Stimulated activated CD8-positive, alpha-beta memory T cell treated with anti-CD3 and anti-CD28 coated beads, Interleukin-4, amount 100 ng/mL, for 48 hours (primary cell): ENCODE measurements at places on chromosomes 13 and 19.

DNA sequence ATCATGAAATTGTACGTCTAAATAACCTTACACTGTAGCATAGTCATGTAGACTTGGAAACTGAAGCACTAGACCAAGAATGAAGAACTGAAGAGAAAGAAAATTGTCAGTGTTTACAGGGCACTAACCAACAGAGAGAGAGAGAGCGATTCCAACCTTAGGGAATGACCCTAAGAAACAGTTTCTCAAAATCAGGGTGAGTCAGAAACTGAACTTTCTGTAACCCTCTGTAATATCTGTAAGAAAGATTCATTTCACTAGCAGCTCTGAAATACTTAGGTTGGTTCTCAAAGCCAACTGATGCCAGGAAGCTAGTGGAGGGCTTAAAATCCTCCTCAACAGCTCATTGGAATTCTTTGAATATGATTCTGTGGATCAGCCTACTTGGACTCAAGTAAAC is 936.9 kb downstream of the EFNB2 start:
- DNase-seq, result no peak

GRCh38 chr13:64029343-64030093 is 2613.9 kb upstream of the PCDH20 start:
- no peak for DNase-seq

DNA sequence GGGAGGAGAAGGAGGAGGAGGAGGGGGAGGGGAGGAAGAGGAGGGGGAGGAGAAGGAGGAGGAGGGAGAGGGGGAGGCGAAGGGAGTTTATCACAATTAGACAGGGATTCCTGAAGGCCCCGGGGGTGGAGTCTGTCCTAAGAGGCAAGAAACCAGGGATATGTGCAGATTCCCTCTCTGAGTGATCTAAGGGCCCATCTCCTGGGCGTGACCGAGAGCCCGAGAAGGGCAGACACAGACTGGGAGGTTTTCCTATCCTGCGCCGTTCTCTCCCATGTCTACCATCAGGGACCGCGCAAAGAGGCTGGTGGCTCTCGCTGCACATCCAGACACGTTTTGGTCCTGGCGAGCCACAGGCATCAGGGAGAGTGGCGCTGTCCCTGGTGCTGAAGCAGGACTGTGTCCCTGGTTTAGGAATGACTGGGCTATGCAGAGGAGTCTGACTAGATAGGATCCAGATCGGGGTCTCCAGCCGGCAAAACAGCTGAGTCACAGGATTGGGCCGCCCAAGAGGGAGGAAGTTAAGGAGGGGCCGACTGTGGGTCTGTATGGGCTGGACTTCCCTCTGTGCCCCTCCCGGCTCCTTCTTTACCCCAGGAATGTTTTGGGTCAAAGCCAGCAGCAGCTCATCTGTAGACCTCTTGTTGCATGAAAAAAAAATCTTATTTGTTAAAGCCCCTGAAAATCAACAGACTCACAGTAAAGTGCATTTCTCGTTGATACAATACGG is 17.9 kb upstream of the ZNF175 start:
- DNase-seq, result peak; percentile 81

DNA sequence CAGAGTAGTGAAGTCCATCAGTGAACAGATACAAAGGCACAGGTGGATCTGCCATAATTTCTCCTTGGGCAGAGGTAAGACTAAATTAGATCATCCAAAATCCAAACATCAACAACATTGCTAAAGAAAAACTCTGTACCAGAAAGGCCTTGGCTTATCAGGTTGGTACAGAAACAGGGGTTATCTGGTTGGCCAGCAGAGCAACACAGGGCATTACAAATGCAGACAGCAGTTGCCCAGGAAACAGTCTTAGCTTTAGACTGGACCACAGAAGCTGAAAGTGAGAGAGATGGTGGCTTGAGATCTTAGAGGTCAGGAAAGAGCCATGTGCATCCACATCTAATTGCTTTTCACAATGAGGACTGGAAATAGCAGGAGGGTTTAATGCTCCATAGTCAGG is 26.6 kb upstream of the DGKH start:
- DNase-seq, result no peak
